ENCODE measurements at places on chromosomes 1 and 21.

GRCh38 chr1:26317146-26317545 lies 612 bp upstream of the CD52 start:
- DNase-seq: no peak

- no peak for DNase-seq
Measured at GRCh38 chr1:174850726-174851125, 149.0 kb upstream of the CACYBP start.

- DNase-seq: no peak
Measured at GRCh38 chr1:81391125-81391828, 409.5 kb upstream of the ADGRL2 start.

DNA sequence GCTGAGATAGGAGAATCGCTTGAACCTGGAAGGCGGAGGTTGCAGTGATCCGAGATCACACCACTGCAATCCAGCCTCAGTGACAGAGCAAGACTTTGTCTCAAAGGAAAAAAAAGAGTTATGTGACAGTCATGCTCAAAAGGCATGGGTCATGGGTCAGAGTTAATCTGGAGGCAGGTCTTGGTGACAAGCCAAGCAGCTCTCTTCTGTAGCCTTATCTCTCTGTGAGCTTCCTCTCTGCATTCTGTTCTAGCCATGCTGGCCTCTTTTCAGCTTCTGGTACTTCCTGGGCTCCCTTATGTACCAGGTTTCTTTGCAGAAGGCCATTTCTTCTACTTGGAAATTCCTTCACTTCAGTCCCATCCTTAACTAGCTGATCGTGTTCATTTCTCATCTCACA lies 63.6 kb downstream of the NGF start:
- no peak for DNase-seq

GRCh38 chr1:94322696-94323095 lies 85.3 kb upstream of the ARHGAP29 start:
- DNase-seq: no peak

- DNase-seq: no peak
Measured at GRCh38 chr1:204578867-204579664, 62.9 kb downstream of the MDM4 start.

GRCh38 chr1:174652569-174653280 lies 205.0 kb downstream of the GPR52 start:
- no peak for DNase-seq

- no peak for DNase-seq
Measured at GRCh38 chr1:150150133-150151021, 661 bp downstream of the PLEKHO1 start.

DNA sequence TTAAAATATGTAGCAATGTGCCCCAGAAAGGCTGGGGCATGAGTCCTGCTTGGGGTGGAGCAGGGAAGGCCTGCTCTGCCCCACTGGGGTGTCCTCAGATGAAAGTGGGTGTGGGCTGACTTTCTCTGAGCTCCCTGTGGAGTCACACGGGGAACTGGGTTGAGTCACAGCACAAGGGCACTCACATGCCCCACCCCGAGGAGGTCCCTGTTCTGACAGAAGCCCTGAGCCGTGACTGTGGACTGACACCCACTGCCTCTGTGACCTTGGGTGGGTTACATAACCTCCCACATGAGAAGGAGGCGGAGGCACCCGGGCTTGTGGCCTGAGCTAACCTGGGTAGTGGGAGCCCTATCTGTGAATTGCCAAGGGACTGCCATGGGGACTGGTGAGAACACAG lies 52.5 kb upstream of the TINAGL1 start:
- no peak for DNase-seq

DNA sequence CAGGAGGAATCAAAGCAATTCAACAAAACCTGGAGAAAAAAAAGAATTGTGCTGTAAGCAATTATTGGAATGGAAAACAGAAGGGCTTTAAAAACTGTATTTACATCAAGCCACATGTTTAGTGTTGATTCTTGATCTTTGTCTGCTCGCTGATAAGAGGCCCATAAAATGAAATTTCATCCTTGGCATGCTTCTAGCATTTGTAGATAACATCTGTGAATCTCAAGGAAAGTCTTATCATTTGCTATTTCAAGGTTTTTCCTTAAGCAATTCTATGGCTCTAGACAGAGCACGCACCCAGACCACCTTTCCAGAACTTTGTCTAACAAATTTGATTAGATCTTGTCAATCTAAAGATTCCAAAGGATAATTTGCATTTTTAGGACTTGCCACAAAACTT lies 181.0 kb upstream of the FGGY start:
- DNase-seq: no peak

DNA sequence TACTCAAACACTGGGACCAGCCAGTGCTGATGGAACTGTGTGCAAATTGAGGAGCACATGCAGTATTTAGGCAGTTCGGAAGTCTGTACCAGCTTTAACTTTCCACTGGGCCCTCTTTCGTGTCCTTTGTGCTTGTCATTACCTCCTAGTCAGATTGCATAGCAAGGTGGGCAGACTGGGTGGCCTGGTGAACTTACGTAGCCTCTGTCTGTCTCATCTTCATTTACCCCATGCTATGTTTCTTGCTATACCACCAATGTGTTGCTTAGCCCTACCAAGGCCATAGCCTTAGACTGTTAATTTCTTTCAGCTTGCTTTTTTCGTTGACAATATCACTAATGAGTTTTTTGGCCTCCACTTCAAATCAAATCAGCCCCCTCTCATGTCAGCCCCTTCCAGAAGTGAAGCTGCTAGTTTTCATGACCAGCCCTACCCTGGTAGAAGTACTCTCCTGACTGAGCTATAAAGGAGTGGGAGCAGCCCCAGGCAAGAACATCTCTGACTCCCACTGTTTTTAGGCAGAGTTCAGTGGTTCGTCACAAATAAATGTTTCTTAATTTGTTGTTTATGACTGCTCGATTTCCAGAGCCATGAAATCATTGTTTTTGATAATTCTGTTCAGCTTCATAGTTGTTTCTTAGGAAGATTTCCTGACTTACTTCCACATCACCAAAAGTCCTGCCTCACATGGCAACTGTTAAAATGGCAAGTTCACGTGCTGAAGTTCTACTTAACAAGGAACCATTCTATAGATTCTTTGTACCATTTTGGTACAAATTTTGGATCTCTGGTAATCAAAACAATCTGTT lies 19.3 kb downstream of the PRKACB start:
- DNase-seq: no peak

DNA sequence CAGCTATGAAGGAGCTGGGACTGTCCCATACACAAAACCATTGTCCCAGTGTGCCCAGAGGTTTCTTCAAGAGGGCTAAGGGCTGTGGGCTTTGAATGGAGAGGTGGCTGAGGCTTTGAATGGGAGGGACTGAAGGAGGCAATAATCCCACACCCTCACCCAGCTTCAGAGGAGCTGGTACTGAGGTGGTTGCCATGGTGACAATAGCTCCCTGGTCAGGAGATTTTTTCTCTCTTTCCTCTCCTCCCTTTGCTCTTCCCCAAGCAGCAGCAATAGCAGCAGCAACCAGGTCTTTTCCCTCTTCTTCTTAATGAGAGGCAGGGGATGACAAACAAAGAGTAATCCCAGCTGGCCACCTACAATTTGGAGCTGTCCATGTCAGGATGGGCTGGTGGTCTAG lies 1.6 kb downstream of the HPCAL4 start:
- no peak for DNase-seq

DNA sequence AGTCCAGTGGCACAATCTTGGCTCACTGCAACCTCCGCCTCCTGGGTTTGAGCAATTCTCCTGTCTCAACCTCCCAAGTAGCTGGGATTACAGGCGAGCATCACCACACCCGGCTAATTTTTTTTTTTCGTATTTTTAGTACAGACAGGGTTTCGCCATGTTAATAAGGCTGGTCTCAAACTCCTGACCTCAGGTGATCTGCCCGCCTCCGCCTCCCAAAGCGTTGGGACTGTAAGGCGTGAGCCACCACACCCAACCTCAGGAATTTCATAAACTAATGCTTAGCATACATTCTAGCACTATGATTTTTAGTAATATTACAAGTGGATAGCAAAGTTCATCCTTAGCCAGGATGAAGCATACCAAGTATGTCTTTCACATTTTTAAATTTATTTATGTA lies 8.7 kb downstream of the DNAJC11 start:
- no peak for DNase-seq

GRCh38 chr1:186864296-186864695 lies 35.5 kb downstream of the PLA2G4A start:
- DNase-seq: no peak

GRCh38 chr1:24919791-24920532 lies 10.1 kb downstream of the RUNX3 start:
- no peak for DNase-seq

DNA sequence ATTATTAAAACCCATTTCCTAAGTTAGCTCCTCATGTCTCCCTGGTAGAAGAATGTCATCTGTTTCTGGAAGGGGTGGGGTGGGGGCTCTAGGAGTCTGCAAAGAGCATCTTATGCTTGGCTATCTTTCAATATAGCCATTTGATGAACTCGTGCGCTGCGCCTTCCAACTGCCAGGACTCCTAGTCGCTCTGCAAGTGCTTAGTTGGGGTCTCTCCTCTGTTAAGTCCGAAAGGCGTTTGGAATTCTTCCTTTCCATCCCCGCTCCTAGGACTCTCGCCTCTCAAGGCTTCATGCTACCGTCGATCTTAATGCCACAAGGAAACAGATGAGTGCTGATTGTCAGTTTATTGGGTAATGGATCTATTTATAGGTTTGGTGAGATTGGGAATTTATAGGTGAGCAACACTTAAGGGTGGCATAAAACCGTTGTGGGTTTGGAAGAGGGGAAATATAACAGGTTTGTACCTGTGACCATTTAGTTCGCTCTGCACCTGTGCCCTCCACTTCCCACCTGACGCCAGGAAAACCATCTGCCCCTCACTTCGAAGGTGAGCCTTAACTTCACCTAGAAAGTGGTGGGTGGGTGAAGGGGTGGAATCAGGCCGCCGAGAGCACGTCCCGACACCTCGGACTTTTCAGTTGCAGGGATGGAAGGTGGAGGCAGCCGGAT lies 1.1 kb downstream of the KCNH1 start:
- DNase-seq: no peak

- DNase-seq: no peak
Measured at GRCh38 chr1:237664348-237664747, 226.4 kb downstream of the ZP4 start.

DNA sequence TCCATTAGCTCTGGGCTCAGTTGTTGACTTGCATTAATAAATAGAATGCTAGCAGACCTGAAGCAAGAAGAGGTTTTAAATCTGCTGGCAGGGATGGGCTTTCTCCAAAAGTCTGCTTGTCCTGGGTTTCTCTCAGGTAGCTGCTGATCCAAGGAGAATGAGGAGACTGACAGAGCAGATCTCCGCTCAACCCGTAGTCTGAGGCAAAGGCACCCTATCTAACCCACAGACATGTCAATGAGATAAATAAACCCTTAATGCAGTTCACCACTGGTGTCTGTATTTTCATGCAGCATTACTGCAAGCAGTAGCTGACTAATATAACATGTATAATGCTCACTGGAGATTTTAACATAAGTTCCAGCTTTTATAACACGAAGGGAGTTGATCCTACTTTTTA lies 44.1 kb upstream of the RGS21 start:
- DNase-seq: no peak

DNA sequence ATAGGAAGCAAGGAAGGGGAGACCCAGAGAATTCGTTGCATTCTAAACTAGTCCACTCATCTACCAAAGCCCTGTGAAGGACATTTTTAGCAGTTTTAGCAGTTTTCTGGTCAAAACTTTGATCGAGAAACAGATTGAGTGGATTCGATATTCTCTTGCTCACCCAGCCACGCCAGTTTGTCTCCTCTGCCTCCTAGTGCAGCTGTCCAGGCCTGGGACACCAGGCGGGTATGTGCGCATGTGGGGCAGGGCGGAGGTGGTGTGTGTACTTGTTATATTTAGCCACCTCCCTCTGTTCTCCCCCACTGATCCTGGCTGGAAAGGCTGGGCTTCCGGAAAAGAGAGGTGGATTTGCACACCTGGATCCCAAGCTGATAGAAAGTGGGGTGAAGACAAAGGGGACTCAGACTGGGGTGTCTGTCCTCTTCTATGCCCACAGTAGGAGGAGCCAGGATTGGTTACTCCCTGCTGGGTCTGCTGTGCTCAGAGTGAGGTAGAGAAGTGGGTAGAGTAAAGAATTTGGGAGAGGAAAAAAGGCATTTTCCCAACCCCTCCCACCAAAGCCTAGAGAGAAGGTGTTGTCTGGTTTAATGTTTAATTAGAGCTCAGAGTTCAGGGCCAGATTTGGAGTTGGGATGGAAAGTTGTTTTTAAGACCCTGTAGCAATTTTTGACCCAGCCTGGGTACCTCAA lies 3.8 kb downstream of the LMNA start:
- DNase-seq: no peak

- DNase-seq: no peak
Measured at GRCh38 chr1:111419037-111419436, 8.5 kb downstream of the OVGP1 start.

GRCh38 chr21:46317710-46318463 lies 5.8 kb downstream of the C21orf58 start:
- DNase-seq: no peak

DNA sequence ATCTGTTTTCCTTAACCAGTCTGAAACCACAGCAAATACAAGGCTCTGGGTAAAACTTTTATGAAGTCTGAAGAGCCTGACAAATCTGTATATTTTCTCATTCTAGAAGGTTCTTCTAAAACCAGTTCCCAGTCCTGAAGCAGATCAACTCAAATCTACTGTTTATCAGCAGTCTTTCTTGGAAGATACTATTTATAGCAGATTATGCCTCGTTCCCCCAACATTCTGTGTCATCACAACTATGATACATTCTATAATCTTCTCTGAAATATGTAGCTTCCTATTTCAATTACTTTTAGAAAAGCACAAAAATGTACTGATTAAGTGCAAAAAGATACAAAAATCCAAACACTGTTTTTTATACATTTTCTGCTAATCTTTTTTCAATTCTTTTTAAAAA lies 67.5 kb downstream of the NIBAN1 start:
- no peak for DNase-seq
